ENCODE measurements at places on chromosomes 1 and 21.

DNA sequence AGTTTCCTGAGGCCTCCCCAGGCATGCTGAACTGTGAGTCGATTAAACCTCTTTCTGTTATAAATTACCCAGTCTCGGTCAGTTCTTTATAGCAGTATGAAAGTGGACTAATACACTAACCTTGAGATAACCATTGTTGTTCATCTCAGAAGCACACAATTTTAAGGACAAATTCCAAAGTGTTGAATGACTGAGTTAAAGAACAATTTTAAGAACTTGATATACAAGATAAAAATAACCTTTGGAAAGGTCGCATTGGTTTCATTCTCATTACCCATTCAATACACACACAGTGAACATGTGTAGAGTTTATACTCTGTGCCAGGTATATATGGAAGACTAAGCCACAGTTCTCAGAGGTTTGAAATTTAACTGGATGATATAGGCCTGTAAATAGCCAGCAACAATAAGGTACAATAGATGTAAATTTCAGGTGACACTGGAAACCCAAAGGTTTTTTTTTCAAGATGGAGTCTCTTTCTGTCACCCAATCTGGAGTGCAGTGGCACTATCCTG lies 19.1 kb upstream of the SRSF10 start:
- no peak for DNase-seq

GRCh38 chr1:15968172-15968571 lies 7.7 kb downstream of the ZBTB17 start:
- DNase-seq: no peak

GRCh38 chr1:216604771-216605170 lies 118.5 kb downstream of the ESRRG start:
- no peak for DNase-seq

DNA sequence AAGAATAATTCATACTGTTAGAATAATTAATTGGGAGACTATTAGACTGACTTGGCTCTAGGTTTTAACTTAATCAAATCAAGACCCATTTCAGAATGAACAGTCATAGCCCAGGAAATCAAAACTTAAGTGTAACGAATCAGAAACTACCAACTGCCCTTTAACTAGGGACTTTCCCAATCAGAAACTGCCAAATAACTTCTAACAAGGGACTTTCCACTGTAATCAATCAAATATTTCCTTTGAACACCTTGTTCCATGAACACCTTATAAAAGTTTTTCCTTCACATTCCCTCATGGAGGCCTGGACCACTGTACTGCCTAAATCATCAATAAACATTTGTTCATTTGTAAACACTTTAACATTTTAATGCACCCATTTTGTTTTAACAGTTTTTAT lies 1054.7 kb upstream of the TMPRSS15 start:
- DNase-seq: no peak

- DNase-seq: no peak
These were observed 10.4 kb downstream of the ARHGEF11 start for GRCh38 chr1:157035121-157035520.

DNA sequence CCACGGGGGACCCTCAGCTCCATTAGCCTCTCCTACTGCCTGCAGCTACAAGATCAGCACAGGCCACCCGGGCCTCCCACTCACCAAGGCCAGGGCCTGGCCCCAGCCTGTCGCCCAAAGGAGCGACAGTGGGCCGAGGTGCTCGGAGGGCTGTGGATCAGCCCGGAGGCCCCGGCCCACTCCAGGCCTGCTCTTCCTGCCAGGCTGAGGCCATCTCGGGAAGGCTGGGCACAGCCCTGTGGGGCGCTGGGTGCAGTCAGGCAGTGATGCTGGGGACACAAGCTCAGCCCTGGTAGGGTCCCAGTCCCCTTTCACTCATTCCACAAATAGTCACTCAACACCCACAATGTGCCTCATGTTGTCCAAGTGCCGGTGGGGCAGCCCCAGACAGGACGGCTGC lies 58.8 kb downstream of the CASZ1 start:
- no peak for DNase-seq

DNA sequence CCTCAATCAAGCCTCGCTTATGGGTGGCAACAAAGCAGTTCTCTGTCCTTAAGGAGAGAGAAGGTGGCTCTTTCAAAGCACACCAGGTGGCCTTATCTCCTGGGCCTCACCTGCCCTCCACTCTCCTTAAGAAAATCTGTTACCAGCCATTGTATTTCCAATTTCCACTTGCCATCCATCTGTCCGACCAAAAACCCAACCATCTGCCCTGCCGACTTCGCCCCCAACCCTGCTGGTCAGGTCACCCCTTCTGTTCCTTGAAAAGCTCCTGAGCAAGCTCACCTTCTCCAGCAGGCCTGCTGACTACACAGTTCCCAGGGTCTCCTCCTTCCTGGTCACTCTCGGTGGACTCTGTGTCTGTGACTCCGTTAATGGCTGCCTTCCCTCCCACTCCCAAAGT lies 619 bp upstream of the IGFN1 start:
- no peak for DNase-seq

- DNase-seq: no peak
These were observed 648.1 kb downstream of the PLPP3 start for GRCh38 chr1:55931081-55931940.

DNA sequence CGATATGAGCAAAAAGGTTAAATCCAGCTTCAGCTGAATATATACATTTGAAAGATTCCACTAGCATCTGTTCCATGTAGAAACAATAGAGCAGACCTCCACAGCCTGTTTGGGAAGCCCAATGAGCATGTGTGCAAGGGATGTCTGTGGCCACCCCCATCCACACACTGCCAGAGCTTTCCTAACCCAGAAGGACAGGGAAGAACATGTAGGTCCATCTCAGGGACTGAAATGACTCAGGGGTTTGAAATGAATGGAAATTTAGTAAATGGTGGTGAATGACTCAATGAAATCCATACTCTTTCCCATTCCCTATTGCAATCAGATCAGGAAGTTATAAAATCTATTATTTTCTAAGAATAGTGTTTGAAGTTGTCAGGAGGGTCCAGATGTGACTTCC lies 397.2 kb downstream of the DUSP10 start:
- no peak for DNase-seq

DNA sequence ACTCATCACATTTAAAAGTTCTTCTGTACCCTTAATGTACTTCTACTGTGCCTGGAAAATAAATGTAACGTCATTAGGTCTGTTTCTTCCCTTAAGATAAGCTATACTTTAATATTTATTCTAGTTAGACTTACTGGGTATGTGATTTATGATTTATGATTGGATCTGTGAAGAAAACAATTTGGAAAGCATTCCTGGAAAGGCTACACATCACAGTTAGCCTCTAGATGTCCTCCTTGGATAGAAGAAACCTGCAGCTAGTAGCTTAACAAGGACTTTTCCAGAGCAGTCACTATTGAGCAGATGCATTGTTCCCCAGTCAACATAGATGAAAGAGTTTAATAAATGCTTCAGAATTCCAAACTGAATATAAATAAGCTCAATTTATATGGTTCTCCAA lies 22.2 kb upstream of the ABL2 start:
- no peak for DNase-seq

DNA sequence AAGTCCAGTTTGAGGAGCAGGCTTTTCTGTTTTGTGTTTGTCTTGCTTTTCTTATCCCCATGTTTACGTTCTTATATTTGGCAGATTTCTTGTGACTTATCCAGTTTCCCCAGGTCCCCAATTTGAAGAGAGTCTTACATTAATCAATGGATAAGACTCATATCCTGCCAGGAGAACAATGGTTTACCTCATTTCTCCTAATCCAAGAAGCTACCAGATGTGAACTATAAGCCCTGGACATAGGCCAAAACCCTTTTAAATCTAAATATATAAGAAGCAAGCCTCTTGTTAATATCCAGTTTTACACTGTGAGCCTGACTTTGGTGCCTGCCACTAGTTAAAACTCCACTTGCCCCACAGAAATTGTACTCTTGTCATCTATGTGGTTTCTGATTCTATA lies 15.1 kb upstream of the COP1 start:
- DNase-seq: no peak

- DNase-seq: no peak
These were observed 61.4 kb upstream of the HTR1D start for GRCh38 chr1:23278717-23279116.

DNA sequence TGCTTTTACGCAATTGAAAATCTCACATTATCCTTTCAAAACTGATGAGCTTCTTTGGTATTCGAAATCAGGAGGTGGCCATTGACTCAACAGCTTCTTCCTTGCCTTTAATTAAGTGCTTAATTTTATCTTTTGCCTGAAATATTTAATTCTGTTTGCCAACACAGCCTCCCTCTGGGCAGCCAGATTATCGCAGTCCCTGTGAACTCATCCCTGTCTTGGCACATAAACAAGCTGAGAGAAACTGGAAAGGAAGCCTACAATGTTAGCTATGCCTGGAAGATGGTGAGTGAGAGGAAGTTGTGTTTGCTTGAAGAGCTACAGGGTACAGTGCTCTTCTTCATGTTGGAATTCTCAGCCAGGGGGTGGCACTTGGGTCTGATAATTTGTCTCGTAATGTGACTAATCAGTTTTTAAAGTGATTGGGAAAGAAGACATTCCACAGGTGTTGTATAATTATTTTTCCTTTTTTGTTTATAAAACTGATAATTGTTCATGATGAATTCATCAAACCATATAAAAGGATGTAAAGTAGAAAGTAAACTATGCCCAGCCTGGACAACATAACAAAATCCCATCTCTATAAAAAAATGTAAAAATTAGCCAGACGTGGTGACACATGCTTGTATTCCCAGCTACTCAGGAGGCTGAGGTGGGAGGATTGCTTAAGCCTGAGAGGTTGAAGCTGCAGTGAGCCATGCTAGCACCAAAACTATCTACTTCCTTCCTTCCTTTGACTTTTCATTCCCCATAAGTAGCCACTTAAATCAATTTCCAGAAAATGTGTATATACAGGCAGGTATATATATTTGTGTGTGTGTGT lies 90.1 kb upstream of the RAVER2 start:
- no peak for DNase-seq

DNA sequence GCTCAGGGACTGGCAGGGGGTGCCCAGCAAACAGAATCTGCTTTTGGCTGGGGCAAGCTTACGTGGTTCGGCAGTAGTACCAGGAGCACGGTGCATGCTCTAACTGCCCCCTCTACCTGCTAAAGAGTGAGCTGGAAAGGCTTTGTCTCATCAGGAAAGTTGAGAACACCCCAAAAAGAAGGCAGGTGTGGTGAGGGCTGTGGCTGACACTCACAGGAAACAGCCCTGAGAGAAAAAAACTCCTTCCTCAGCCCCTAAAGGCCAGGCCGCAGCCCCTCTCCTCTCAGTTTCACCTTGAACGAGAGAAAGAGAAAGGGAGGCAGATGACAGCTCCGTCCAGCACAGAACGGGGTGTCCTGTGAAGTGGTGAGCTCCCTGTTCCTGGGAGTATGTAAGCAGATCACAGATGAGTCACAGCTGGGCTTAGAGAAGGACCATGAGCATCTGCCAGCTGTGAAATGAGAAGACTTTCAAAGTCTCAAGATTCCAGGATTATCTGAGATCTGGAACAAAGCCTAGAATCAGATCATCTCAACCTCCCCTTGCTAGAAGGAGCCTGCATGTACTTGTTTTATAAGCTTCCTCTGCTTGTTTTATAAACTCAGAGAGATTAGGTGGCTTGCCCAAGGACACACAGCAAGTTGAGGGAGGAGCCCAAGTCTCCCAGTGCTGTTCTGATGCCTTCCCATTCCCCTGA lies 13.4 kb downstream of the LAPTM5 start:
- no peak for DNase-seq

DNA sequence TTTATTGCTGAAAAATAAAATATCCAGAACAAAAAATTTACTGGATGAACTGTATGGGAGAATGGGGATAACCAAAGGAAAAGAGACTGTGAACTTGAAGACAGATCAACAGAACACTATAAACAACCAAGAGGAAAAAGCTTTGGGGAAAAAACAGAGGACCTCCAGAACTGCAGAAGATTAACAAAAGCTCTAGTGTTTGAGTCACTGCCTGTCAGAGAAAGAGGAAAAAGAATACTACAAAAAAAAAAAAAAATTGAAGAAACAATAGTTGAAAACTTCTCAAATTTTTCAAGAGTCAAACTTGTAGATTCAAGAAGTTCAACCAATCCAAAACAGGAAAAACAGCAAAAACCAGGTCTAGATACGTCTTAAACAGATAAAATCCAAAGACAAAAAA lies 44.3 kb downstream of the ARHGAP29 start:
- no peak for DNase-seq

DNA sequence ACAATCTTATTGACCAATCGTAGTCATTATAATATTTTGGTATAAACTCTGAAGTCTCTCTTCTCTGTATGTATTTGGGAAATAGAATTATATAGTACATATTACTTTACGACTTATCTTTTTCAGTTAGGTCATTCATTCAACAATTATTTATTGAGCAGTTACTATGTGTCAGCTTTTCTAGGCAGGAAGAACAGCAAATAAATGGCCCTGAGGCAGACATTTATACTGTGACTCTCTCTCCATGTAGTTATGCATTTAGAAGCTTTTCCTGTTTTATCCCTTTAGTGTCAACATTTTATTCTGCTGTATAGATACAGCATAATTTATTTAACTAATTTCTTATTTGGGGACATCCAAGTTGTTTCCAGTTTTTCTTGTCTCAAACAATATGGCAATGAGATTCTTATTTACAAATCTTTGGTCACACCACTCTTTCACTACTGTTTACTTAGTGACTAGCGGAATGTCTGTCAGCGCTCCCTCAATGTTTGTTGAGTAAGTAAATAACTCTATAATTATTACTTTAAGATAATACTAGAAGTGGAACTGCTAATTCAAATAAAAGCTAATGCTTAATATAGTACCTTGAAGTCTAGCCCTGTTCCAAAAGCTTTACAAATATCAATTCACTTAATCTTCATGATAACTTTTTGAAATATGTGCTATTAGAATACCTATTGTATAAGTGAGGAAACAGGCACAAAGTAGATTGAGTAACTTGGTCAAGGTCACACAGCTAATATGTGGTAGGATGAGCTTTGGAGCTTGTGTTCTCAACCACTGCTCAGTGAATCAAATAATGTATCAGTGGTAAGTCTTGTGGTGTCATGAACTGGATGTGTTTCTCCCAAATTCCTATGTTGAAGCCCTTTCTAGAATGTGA lies 465.6 kb downstream of the SIPA1L2 start:
- no peak for DNase-seq

DNA sequence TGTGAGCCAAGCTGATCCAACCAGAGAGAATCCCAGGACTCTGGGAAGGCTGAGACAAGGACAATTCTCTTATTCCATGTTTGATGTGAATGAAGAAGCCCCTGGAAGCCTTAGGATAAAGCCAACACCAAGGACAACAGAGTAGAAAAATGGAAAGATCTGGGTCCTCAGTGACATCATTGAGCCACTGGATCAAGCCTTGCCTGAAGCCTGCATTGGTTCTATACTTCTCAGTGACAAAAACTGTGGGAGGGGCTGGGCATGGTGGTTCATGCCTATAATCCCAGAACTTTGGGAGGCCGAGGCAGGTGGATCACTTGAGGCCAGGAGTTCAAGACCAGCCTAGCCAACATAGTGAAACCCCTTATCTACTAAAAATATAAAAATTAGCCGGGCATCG lies 15.6 kb downstream of the ARHGEF19 start:
- DNase-seq: no peak

GRCh38 chr1:14519976-14520375 lies 78.5 kb upstream of the KAZN start:
- no peak for DNase-seq

- no peak for DNase-seq
These were observed 56.9 kb upstream of the RGS1 start for GRCh38 chr1:192518700-192519099.

GRCh38 chr1:154410185-154410827 lies 5.2 kb downstream of the IL6R start:
- no peak for DNase-seq
